ENCODE measurements at places on chromosomes 6 and 20.

GRCh38 chr6:127085181-127085580 is 33.3 kb upstream of the RSPO3 start:
- no peak for DNase-seq

DNA sequence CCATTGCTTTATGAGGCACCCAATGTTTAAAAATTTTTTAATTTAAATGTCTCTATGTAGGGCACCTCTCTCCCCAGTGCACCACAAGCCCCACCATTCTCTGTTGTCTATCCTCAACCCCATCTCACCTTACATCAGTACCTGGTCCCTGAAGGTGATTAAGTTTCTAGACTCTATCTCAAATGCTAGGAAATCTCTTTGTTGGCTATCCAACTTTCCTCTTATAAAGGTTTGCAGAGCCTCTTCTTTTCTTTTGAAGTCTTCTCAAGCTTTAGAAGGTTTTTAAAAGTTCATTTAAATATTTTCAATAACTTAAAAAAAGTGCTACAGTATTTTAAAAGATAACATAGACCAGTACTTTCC is 76.5 kb upstream of the TBC1D7 start:
- DNase-seq, result no peak

GRCh38 chr20:52652271-52652670 is 319.9 kb upstream of the TSHZ2 start:
- DNase-seq, result no peak

- DNase-seq, result no peak
Observed at GRCh38 chr6:125236536-125237327, 65.0 kb downstream of the HDDC2 start.

DNA sequence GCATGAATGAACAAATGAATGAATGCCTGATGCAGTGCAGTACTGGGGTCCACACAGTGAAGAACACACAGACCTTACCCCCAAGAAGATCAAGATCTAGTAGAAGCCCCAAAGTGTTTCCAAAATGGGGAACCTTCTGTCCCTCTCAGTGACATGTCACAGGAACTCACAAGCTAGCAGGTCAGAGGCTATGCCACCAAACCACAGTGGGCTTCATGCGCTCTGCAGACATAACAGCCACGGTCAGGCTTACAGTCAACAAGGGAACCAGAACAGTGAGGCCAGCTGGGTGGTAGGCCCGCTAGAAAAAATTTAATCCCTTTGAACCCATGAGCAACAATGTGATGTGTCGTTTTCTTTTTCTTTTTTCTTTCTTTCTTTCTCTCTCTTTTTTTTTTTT is 20.2 kb upstream of the ARFGEF2 start:
- no peak for DNase-seq

DNA sequence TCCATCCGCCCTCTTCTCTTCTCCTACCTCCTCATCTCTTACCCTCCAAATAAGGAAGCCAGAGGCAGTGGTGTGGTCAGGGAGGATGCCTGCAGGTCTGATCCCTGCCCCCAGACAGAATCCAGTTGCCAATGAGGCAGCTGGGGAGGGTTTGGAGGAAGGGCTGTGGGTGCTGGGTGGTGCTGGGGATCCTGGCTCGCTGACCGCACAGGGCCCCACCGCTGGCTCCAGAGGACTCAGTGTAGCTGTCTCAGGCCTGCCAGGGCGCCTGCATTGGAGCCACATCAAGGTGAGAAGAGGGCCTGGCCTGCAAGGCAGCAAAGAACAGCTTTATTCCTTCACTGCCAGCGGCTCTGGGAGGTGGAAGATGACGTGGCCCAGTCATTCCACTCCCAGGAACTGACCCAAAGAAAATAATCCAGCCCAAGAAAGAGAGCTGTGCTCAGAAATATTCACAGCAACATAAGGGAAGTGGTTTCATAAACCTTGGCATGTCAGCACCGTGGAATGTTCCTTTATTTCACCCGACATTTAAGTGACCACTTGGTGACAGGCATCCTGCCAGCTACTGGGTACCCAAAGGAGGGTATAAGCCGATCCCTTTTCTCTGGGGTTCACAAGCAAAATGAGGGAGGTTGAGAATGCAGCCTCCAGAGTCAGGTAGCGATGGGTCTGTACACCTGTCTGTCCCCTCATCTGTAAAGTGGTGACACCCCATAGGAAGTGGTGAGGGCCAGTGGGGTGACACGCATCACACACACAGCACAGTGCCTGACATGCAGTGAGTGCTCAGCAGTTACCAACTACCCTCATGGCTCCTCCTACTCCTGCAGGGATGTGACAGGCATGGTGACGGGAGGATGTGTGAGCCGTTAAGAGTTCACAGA is 125.1 kb downstream of the SNX5 start:
- DNase-seq, result no peak

- no peak for DNase-seq
Observed at GRCh38 chr6:125067552-125067951, 86.0 kb upstream of the TPD52L1 start.

DNA sequence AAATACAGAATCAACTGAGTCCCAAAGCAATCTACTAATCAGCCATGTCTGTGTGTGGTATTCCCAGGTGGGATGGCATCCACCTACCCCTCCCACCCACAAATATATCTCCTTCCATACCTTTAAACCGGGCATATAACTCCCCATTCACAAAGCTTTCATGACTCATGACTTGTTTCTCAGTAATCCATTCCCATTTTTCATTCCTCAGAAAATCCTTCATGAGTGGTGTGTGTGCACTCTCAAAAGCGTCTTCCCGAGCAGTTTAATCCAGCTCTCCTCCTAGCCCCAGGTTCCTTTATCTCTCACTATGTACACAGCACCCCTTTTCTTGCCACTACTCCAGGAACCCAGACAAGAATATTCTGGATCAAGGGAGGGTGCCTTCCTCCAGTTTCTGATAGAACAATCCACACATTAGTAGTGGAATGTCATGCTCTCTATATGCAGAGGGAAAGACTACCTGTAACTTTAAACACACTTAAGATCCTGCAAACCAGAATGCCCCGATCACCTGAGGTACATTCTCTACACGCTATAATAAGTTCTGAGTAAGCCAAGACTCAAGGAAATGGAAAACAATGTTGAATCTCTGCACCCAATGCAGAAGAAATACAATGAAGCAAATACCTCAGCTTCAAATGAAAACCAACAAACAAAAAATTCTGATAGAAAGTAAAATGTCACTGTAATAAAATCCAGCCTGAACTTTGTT is 55.7 kb upstream of the IPCEF1 start:
- DNase-seq, result no peak

GRCh38 chr6:106122306-106122918 is 36.3 kb downstream of the PRDM1 start:
- no peak for DNase-seq

GRCh38 chr6:166173281-166173951 is 5.8 kb upstream of the TBXT start:
- no peak for DNase-seq

DNA sequence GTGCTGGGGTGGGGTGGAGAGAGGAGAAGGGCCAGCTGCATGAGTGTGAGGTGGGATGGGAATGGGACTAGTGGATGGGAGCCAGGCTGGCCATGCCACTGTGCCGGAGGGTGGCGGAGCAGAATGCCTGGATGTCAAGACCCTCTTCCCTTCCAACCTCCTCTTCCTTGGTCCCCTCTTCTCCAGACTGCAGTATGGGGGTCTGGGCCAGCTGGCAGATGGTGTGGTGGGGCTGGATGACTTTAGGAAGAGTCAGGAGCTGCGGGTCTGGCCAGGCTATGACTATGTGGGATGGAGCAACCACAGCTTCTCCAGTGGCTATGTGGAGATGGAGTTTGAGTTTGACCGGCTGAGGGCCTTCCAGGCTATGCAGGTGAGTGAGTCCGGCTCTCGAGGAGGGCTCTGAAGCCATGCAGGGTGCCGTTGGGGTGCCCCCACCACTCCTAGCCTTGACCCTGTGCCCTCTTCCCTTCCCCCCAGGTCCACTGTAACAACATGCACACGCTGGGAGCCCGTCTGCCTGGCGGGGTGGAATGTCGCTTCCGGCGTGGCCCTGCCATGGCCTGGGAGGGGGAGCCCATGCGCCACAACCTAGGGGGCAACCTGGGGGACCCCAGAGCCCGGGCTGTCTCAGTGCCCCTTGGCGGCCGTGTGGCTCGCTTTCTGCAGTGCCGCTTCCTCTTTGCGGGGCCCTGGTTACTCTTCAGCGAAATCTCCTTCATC is 7.7 kb downstream of the DDR1 start:
- no peak for DNase-seq

DNA sequence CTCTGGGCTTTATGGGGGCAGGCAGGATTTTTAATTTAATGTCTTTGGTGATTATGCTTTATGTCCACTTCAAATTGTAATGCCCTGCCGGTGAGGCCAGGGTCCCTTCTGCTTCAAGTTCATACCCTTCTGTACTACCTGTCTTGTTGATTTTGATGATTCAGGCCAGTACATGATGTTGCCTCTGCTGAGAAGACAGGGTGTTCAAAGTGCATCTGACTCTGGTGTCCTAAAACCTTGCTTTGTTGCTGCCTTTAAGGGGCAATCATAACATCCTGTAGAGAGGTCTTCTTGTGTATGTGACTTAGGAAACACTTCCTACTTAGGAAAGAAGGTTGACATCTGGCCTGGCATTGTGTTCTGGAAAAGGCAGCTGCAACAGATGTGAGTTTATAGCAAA is 113.2 kb downstream of the TMEM170B start:
- DNase-seq, result no peak

DNA sequence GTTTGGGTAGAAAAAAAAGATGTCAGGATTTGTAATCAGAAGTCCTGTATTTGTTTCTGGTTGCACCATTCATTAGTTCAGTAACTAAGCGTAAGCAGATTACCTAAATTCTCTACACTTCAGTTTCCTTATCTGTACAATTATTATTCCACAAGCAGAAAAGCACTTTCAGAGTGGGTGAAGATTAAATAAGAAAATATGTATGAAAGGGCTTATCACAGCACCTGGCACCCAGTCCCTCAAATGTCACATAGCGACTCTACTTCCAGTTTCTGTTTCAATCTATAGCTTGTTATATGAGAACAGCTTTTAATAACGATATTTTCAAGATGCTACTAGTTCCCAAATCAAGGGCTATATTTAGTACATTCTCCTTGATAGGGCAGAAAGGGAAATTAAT is 31.4 kb downstream of the RGS17 start:
- no peak for DNase-seq

- no peak for DNase-seq
Observed at GRCh38 chr6:119318730-119319129, 30.8 kb downstream of the MAN1A1 start.

- no peak for DNase-seq
Observed at GRCh38 chr20:48585061-48585870, 242.5 kb downstream of the PREX1 start.

Measured in T-helper 22 cell (primary cell).